ENCODE measurements at places on chromosomes 12 and 14. TPM values are rescaled to one million over a fixed set of nuclear protein-coding genes. Genes with fewer than 3 reads are reported as not detected.

- no peaks in the 10 kb centered on the region for H3K27me3 ChIP-seq
- no peaks in the 10 kb centered on the region for H3K36me3 ChIP-seq
- no peak for DNase-seq
- no peak overlapping the region for H3K4me3 ChIP-seq
- H3K27ac ChIP-seq: no peak overlapping the region
These were observed 26.7 kb downstream of the NTN4 start for GRCh38 chr12:95763809-95764253.

GRCh38 chr14:89371585-89372511 lies 45.2 kb downstream of the FOXN3 start:
- no peak for DNase-seq
- H3K36me3 ChIP-seq: no peaks in the 10 kb centered on the region
- H3K4me3 ChIP-seq: no peak overlapping the region

GRCh38 chr12:89437231-89437630 lies 84.9 kb upstream of the DUSP6 start:
- no peaks in the 10 kb centered on the region for H3K4me1 ChIP-seq
- no peak for DNase-seq
- H3K36me3 ChIP-seq: no peaks in the 10 kb centered on the region
- H3K4me3 ChIP-seq: no peak overlapping the region
- H3K27ac ChIP-seq: no peak overlapping the region

- no peak overlapping the region for H3K4me3 ChIP-seq
- H3K27me3 ChIP-seq: no peaks in the 10 kb centered on the region
- no peaks in the 10 kb centered on the region for H3K4me1 ChIP-seq
- DNase-seq: no peak
These were observed 1397.2 kb downstream of the LRFN5 start for GRCh38 chr14:43003845-43004244.

DNA sequence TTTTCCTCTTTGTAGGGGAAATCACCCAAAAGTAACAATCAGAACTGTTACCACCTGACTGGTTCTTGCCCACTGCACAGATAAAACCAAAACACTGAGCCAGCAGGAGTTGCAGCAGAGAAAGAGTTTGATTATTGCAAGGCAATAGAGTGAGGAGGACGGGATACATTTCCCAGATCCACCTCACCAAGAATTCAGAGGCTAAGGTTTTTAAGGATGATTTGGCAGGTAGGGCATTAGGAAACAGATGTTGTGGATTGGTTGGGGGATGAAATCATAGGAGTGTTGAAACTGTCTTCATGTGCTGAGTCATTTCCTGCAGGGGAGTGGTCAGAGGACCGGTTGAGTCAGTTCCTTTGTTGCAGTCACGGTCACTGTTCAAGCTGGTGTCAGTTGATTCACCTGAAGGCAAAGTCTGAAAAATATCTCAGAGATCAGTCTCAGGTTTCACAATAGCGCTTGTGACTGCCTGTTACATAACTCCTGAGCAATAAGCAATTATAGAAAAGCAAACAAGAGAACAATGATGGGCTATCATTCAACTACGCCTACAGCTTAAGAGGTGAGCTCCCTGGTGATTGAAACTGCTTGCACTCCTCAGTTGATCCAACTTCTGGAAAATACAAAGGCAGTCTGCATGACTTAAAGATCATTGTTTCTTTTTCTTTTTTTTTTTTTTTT lies 20.3 kb upstream of the AMN1 start:
- no peak overlapping the region for H3K4me3 ChIP-seq
- no peaks in the 10 kb centered on the region for H3K27me3 ChIP-seq
- H3K27ac ChIP-seq: peak overlapping the region; percentile 61
- no peaks in the 10 kb centered on the region for H3K4me1 ChIP-seq

- H3K27ac ChIP-seq: no peak overlapping the region
- no peaks in the 10 kb centered on the region for H3K27me3 ChIP-seq
- H3K4me3 ChIP-seq: no peak overlapping the region
- no peak for DNase-seq
- H3K36me3 ChIP-seq: no peaks in the 10 kb centered on the region
These were observed 50.8 kb upstream of the PIWIL1 start for GRCh38 chr12:130286741-130287440.

DNA sequence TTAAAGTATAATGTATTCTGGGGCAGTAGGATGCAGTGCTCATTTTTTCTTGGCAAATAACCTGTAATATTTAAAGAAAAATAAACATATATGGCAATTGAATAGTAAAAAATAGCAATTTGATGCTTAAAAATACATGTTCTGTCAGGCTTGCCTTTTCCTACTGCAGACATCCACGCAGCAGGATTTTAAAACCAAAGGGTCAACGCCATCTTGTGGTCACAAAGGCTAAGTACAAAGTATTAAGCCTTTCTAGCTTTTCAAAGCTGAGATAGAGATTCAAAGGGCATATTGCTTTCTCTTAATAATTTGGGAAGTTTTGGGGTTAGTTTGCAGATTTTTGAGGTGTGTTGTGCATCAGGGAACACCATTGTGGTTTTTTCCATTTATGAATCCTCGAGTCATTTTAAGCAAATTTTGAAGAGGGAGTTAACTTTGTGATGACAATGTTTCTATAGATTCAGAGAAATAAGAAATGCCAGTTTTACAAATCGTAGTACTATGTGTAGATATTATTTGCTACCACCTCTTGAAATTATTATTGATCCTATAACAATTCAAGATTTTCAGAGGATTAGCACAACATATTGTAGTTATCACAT lies 4.7 kb upstream of the CCER1 start:
- peak; percentile 23 for DNase-seq
- no peaks in the 10 kb centered on the region for H3K27me3 ChIP-seq
- H3K36me3 ChIP-seq: no peaks in the 10 kb centered on the region
- no peak overlapping the region for H3K4me3 ChIP-seq
- H3K4me1 ChIP-seq: no peaks in the 10 kb centered on the region

DNA sequence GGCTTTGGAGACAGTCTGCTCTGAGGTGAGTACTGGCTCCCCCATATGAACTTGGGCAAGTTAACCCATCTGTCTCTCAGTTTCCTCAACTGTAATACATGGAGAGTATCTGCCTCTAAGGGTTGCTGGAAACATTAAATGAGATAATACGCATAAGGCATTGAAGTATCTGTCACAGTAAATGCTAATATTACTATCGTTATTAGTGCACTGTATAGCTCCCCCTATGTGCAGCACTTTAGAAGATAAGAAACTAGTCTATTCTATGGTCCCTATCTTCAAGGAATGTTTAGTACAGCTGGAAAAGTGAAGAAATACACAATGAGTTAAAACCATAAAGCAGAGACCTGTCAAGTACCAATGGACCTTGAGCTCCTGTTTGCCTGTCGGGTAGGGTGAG lies 51.7 kb upstream of the CFL2 start:
- no peak overlapping the region for H3K27ac ChIP-seq
- DNase-seq: no peak
- no peak overlapping the region for H3K4me3 ChIP-seq
- no peaks in the 10 kb centered on the region for H3K4me1 ChIP-seq
- H3K36me3 ChIP-seq: no peaks in the 10 kb centered on the region

DNA sequence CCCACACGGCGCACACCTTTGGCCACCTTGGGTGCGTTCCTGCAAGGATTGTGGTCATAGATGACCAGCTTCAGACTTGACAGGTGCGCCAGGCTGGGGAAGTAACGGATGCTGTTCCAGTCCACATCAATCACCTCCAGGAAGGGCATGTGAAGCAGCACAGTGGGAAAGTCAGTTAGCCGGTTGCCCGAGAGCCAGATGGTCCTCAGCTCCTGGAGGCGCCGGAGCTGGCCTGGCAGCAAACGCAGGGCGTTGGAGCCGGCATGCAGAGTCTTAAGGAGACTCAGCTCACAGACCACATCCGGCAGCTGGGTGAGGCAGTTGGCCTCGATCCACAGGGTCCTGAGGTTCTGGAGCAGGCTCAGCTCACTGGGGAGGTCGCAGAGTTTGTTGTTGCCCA lies 581 bp downstream of the LRRC10 start:
- no peaks in the 10 kb centered on the region for H3K27me3 ChIP-seq
- H3K36me3 ChIP-seq: no peaks in the 10 kb centered on the region
- no peaks in the 10 kb centered on the region for H3K4me1 ChIP-seq

DNA sequence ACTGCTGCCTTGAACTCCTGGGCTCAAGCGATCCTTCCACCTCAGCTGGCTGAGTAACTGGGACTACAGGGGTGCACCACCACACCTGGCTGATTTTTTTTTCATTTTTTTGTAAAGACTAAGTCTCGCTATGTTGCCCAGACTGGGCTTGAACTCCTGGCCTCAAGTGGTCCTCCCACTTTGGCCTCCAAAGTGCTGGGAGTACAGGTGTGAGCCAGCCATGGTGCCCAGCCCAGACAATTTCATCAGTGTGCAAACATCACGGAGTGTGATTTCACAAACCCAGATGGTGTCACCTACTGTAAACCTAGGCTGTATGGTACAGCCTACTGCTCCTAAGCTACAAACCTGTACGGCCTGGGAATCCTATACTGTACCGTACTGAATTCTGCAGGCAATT lies 6.9 kb upstream of the BCL7A start:
- DNase-seq: no peak
- H3K36me3 ChIP-seq: no peaks in the 10 kb centered on the region
- no peaks in the 10 kb centered on the region for H3K4me1 ChIP-seq
- H3K27me3 ChIP-seq: no peaks in the 10 kb centered on the region

GRCh38 chr12:104201238-104202001 lies 14.2 kb upstream of the TXNRD1 start:
- no peaks in the 10 kb centered on the region for H3K36me3 ChIP-seq
- DNase-seq: peak; percentile 39
- no peaks in the 10 kb centered on the region for H3K27me3 ChIP-seq
- H3K4me1 ChIP-seq: no peaks in the 10 kb centered on the region
- H3K27ac ChIP-seq: no peak overlapping the region

- DNase-seq: no peak
- H3K27me3 ChIP-seq: no peaks in the 10 kb centered on the region
- H3K4me3 ChIP-seq: no peak overlapping the region
- H3K27ac ChIP-seq: no peak overlapping the region
These were observed 238.7 kb downstream of the ATXN7L3B start for GRCh38 chr12:74776378-74776777.

DNA sequence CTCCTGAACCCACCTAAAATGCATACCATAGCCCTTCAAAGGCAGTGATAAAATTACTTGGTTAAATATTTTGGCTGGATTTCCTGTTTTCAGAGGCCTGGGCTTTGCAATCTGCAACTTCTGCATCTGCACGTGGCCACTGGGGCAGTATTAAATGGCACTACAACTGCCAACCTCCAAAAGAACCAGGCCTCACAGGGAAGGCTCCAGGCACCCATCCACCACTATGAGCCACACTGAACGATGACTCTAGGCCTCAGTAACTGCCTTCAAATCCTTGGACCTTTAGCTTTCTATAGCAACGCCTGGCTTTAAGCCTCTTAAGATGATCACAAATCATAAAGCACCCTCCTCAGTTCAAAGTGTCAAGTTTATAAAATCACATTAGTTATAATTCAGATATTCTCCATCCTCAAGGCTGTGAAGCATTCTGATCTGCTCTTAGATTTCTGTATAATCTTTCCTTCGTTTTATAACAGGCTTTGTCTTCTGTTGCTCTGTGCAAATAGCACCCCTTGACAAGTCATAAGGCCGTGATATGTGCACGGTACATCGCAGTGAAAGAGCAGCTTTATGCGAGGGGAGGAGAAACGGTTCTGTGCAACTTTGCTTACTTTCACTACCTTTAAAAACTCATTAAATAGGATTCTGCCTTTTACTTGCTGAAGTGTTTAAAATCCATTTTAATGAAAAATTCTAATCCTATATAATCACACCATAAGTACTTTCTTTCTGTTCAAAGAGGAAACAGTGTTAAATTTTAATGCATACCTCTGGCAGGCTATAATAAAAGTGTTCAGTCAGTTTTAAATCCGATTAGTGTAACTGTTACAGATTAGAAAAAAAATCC lies 196.4 kb upstream of the G2E3 start:
- DNase-seq: no peak
- H3K27me3 ChIP-seq: no peaks in the 10 kb centered on the region
- H3K27ac ChIP-seq: no peak overlapping the region

DNA sequence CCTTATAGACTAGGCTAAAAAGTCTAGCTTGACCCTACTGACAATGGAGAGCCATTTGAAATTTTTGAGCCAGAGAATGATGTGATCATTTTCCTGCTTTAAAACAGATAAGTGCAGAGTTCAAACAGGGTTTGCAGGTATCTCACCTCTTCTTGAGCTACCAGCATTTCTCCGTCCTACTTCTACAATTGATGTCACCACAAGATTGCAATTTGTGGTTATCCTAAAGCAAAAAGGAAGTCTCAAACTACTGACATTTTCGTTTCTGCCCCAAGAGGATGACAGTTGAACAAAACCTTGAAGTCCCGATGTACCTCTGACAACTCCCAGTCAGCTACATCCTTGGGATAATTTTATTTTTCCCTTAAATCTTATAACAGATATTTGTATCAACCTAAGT lies 86.7 kb downstream of the PTGER2 start:
- no peaks in the 10 kb centered on the region for H3K4me1 ChIP-seq
- H3K27ac ChIP-seq: no peak overlapping the region
- no peaks in the 10 kb centered on the region for H3K27me3 ChIP-seq
- H3K4me3 ChIP-seq: no peak overlapping the region

DNA sequence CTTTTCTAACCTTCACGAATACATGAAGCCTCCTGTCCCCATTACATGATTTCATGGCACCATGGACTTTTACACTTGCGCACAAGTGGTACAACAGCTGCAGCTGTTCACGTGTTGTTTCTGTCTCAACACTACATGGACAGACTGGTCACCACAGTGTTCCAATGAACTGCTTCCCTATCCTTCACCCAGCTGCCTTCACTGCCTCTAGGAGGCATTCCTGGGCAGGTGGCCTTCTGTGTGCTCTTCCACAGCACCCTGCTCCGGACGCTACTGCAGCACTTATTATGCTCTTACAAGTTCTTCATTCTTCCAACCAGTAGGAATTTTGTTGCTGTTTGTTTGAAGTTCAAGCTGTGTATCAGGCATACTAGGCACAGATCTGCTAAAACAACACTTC lies 1.5 kb downstream of the MTERF2 start:
- no peaks in the 10 kb centered on the region for H3K27me3 ChIP-seq
- DNase-seq: no peak
- no peak overlapping the region for H3K4me3 ChIP-seq
- H3K4me1 ChIP-seq: peaks cover 5% of the 10 kb centered on the region
- no peak overlapping the region for H3K27ac ChIP-seq

DNA sequence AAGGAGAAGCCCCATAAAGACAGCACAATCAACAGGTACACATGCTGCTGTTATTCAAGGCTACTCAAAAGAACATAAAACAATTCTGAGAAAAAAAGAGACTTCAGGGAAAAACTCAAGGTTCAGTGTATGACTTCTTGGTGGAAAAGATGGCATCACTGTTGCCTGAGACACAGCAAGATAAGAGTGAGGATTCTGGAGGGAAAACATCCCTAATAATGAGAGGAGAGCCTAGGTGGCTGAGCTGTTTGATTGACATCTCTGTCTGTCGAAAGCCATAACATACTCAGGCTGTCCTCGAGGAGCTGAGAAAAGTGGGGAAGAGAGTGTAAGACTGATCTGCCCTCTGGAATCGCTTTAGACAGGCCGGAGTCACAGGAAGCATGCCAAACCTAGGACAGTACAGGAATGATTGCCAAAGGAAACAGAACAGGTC lies 193.4 kb upstream of the AMIGO2 start:
- no peaks in the 10 kb centered on the region for H3K36me3 ChIP-seq
- H3K27me3 ChIP-seq: no peaks in the 10 kb centered on the region
- no peaks in the 10 kb centered on the region for H3K4me1 ChIP-seq

Gene DCN
- total RNA-seq: 404 TPM

Gene DAO
- not detected for total RNA-seq

Gene CARMIL3
- 0.59 TPM for total RNA-seq

Gene SYNJ2BP
- total RNA-seq: 33.1 TPM

Gene MYO1H
- total RNA-seq: 1.2 TPM

All from prostate gland (tissue), 2 donors.